ENCODE measurements at places on chromosomes 7 and 10.

GRCh38 chr7:101265622-101266516, 21.0 kb upstream of the FIS1 start:
- DNase-seq = no peak

- DNase-seq = no peak
Observed at GRCh38 chr7:55056577-55057480, 38.0 kb downstream of the EGFR start.

GRCh38 chr7:40782836-40783235, 648.0 kb downstream of the SUGCT start:
- no peak for DNase-seq

DNA sequence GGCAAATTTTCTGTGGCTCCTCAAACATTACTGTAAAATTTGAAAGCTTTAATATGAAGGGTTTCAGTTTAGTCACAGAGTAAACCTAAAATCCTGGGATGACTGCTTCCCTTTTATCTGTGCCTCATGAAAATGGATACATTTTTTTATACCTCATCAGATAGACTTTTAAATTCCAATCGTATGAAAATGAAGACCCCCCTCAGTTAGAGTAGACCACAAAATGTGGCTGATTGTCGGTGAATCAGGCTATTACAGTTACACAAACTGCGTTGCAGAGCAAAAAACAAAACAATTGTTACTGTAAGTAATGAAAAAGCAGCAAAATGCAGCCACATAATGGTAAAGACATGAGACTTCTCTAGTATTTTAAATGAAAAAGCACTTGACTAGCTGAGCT, 296.2 kb downstream of the CNTNAP2 start:
- no peak for DNase-seq

DNA sequence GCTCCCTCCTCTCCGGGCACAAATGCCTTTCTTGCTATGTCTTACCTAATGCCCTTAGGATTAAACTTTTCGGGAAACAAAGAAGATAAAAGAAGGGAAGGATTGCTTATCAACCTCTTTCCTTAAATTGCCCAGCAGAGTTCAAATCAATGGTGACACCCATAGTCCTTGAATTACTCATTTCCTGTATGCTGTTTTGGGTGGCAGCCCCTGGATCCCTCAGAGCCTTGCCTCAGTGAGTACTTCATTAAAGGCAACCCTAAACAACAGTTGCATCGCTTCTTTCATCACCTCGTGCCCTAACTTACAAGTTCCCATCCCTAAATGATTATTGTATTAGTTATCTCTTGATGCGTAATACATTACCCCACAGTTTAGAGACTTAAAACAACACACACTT, 31.6 kb upstream of the WAPL start:
- DNase-seq = no peak

DNA sequence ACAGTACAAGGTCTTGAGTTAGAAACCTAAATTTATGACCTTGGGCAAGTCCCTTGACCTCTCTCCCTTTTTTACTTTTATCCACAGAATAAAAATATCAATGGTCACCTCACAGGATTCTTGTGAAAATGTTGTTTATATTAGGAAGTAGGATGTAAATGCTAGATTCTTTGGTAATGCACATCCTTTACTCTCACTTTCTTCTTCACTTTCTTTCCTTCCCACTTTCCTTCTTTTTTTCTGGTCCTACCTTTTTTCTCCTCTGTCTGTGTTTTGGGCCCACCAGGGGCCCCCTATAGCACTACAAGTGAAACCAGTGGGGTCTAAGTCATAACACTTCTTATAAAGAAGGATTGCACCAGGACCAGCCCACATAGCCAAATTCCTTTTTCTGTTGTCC, 12.1 kb downstream of the RPEL1 start:
- no peak for DNase-seq

DNA sequence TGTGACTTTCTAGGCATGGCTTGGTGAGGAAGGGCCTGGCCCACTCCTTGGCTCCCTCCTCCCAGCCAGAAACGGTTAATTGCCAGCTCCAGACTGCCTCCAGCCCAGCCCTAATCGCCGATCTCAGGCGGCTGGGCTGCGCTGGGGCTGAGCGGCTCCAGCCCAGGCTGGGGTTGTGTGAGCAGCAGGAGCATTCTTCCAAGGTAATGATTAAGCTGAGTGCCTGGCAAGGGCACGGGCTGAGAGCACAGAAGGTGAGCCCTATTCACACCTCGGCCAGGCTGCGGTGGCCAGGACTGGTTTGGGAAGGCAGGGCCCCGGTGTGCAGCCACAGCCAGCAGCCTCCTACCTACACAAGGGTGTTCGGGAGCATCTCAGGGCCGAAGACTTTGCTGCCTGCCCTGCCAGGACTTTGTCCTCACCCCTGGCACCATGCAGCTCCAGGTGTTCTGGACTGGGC, at the start of gene TMEM72:
TMEM72 (plus strand) TSS at position 257 of the 460 bp plus-strand sequence; CDS start at position 433, 176 bp downstream.
- DNase-seq = no peak

DNA sequence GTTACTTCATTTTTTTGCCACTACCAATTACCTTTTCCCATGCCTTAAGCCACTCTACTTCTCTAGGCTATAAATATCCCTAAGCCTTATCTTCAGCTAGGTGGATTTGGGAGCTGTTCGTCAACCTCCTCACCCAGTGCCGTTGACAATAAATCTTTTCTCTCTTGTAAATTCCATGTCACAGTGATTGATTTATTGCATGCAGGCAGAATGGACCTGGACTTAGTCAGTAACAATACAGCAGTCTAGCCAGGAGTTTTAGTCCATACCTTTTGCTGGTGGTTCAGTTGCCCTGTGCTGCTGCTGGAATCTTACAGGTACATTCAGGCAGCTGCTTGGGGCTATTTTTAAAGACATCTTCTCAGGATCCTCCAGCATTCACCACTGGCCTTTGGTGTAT, 350.5 kb upstream of the NRG3 start:
- DNase-seq = no peak

- no peak for DNase-seq
Observed at GRCh38 chr7:24668927-24669635, 88.2 kb downstream of the GSDME start.

DNA sequence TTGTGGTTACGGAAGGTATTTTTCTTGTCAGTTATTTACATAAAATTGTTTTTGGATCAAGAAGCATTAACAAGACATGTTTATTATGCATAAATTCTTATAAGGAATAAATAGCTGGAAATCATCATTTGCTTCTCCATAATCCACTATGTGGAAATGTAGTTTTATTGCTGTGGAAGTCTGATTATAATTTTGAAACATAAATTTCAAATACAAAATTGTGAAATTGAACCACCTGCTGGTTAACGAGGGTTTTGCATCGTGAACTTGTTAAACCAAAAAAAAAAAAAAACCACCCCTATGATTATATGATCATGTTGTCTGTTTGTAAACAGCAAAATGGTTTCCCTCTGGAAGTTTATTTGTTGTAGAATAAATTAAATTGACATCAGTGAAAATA, 25.9 kb downstream of the ABRAXAS2 start:
- no peak for DNase-seq

GRCh38 chr10:7337431-7338171, 73.2 kb downstream of the SFMBT2 start:
- DNase-seq = peak; percentile 34

- DNase-seq = no peak
Observed at GRCh38 chr10:101217450-101218281, 11.6 kb downstream of the LBX1 start.

DNA sequence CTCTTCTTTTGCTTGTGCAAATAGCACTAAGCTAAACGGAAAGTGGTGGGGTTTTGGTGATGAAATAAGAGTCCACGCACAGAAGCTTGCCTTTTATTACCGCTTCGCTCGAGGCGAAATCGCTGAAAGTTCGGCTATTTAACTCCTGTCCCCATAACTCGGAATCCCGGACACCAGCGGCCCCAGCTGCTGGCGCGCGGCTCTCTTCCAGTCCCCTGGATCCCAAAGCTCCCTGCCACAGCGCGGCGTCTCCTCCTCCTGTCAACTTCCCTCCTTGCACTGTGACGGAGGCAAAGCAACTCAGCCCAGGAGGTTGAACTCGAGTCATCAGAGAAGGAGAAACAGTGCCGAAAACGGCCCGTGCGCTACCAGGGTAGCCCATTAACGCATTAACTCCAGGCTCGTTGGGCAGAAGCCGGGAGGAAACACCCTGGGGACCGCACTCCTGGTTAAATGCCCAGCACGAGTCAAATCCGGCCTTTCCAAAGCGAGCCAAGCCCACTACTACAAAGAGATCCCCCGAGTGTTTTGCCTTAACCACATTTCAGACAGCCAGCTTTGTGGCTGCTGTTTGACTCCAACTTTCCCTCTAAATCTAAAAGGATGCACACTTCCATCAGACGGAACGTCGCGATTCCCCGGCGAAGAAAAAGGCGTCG, 1.3 kb downstream of the SEMA3D start:
- DNase-seq = no peak

- DNase-seq = no peak
Observed at GRCh38 chr7:33145156-33145555, 15.8 kb downstream of the BBS9 start.

GRCh38 chr7:139641337-139641992, 118.0 kb downstream of the CLEC2L start:
- DNase-seq = no peak

DNA sequence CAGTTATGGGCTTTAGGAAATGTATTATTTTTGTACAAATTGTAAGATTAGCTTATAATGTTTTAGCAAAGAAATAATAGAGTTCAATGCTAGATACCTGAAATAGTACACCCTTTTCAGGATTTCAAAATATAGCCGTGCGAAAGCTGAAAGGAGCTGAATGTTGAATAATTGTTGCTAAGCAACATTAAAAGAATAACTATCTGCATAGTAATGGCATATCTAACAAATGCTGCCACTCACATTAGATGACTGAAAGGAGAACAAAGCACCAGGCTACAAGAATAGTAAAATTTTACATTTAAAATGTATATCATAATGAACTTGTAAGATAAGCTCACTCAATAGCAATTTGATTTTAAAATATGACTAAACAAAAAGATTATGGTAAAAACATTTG, 82.5 kb downstream of the SDHAF3 start:
- no peak for DNase-seq

DNA sequence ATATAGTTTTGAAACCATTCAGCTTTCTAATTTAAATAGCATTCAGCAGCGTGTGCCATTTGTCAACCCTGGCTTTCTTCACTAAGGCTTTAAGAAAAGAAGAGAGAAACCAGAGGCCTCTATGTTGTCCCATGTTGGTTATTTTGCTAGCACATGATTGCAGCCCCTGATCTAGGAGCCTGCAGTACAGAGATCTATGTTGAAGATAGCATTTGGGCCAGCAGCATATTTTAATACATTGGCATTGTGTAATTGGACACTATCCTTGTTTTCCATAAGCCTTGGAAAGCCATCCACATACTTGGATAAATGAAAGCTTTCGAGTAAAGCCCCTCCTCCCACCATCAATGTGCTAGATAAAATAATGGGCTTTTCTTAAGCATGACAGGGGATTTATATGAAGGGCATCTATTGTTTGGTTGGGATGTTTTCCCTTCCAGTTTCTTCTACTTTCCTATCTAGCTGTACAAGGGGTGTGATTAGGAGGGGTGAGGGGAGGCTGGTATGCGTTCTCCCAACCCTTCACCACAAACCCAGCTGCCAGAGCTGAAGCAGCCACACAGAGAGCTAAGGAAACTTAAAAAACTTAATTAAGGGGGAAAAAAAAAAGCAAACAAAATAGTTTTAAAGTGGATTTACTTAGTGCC, 23.1 kb upstream of the SDHAF3 start:
- DNase-seq = no peak

DNA sequence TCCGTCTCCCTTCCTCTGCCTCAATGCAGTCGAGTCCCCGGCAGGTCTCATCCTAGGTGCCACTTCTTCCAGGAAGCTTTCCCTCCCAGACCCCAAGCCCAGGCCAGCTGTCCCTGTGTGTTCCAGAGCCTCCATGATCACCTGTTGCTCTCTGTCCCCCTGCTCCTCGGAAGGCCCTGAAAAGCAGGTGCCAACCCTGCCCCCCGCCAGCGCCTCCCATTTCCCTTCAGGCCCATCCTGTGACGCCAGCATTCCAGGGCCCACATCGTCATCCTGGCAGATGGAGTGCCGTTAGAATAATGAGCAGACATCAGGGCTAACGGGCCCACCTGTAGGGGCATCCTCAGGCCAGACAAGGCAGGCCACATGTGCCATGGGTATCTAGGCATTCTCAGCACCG, 253.0 kb upstream of the PPP2R2D start:
- no peak for DNase-seq

- no peak for DNase-seq
Observed at GRCh38 chr7:14144538-14144937, 155.1 kb upstream of the ETV1 start.

GRCh38 chr10:36716291-36716690, 409.1 kb upstream of the ANKRD30A start:
- no peak for DNase-seq

DNA sequence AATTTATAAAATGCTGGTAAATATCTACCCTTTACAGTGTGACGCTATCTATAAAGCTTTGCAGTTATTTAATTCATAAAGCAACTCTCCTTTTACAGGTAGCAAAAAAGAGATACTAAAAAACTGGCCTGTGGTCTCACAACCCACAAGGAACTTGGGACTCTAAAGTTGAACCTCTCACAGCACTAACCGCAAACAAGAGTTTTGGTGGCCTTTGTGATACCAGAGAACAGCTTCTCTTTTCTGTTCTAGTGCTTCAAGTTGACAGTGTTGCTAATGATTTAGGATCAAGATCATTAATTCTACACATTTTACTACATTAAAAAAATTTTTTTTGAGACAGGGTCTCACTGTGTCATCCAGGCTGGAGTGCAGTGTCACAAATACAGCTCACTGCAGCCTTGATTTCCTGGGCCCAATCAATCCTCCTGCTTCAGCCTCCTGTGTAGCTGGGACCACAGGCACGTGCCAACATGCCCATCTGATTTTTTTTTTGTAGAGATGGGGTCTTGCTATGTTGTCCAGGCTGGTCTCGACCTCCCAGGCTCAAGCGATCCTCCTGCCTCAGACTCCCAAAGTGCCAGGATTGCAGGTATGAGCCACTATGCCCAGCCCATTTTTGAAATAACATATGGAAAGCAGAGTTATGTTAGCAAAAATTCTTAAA, 56.0 kb upstream of the ST8SIA6 start:
- DNase-seq = no peak

DNA sequence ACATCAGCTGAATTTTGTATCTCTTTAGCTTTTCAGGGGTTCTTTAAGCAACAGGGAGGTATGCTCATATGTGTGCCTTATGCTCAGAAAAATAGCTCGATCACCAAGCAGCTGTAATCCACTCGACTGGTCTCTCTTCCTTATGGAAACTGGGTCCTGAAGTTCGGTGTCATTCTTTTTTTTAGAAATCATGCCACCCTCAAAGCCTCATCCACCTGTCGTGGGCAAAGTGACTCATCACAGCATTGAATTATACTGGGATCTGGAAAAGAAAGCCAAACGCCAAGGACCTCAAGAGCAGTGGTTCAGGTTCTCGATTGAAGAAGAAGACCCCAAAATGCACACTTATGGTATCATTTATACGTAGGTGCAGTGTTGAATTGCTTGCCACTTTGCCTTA, 83.6 kb downstream of the FANK1 start:
- no peak for DNase-seq

Measured in GM12891 (cell line).